ENCODE measurements at places on chromosomes 2 and 18.

GRCh38 chr2:236997069-236997715, 88.5 kb upstream of the COPS8 start:
- no peaks in the 10 kb centered on the region for H3K4me1 ChIP-seq
- H3K4me3 ChIP-seq, result no peak overlapping the region
- no peak for DNase-seq

DNA sequence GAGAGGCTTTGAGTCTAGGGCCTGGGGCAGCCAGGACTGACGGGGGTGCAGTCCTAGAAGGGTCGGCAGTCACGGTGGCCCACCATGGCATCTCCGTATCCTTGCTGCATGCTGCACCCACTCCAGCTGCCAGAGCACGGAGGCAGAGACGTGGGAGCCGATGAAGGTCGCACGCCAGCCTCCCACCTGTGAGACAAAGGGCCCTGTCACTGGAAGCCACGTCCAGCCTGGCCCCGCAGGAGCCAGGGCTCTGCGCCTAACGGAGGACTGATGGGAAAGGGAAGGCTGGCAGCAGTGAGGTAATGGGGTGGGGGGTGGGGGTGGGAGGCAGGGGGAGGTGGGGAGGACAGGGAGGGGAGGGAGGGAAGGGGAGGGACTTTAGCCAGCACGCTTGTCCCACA, 21.9 kb downstream of the ITM2C start:
- H3K36me3 ChIP-seq, result no peaks in the 10 kb centered on the region
- peaks cover 48% of the 10 kb centered on the region for H3K4me1 ChIP-seq
- H3K27me3 ChIP-seq, result peaks cover 10% of the 10 kb centered on the region

DNA sequence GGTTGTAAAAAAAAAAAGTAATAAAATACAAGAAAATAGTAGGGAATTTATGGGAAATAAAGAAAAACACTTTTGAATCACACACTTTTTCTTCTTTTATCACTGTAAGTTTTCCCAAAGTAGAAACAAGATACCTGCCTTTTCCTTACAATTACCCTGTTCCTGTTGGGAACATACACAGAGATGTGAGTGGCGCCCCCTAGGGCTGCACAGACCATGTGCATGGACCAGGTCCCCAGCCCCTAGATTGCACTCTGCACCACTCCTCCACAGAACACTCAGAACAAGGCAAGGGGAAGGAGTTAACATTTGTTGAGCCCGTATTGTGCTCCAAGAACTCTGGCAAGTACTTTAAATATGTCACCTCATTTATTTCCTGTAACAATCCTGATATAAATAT, 118.7 kb upstream of the NRP2 start:
- peaks cover 10% of the 10 kb centered on the region for H3K27me3 ChIP-seq
- no peak overlapping the region for H3K27ac ChIP-seq
- no peaks in the 10 kb centered on the region for H3K36me3 ChIP-seq
- H3K4me1 ChIP-seq, result no peaks in the 10 kb centered on the region
- DNase-seq, result no peak
- no peak overlapping the region for H3K4me3 ChIP-seq

- no peak overlapping the region for H3K4me3 ChIP-seq
- no peak overlapping the region for H3K27ac ChIP-seq
- H3K36me3 ChIP-seq, result no peaks in the 10 kb centered on the region
- H3K4me1 ChIP-seq, result no peaks in the 10 kb centered on the region
Observed at GRCh38 chr2:120917886-120918285, 182.2 kb downstream of the GLI2 start.

DNA sequence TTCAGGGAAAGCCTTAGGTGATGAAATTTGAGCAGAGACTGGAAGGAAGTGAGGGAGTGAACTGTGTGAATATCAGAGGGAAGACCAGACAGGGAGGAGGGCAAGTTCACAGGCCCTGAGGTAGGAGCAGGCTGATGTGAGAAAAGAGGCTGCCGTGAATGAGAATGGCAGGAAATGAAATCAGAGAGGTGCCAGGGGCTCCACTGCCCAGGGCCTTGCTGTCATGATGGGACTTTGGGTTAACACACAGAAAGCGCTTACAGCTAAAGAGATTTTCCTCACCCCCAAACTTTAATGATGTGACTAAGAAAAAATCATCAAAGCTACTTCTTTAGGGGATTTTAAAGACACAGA, 53.8 kb downstream of the MARCHF4 start:
- peaks cover 18% of the 10 kb centered on the region for H3K27me3 ChIP-seq
- no peaks in the 10 kb centered on the region for H3K36me3 ChIP-seq
- no peak for DNase-seq

DNA sequence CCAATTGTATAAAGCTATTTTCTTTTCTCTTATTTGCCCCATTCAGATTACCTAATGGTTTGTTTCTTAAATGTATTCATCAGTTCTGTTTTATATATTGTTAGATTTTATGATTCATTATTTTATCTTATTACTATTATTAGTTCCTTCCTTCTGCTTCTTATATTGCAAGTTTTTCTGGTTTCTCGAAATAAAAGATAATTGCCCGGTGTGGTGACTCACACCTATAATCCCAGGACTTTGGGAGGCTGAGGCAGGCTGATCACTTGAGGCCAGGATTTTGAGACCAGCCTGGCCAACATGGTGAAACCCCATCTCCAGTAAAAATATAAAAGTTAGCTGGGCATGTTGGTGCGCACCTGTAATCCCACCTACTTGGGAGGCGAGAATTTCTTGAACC, 37.8 kb downstream of the ANTXR1 start:
- no peaks in the 10 kb centered on the region for H3K36me3 ChIP-seq
- no peak overlapping the region for H3K4me3 ChIP-seq
- H3K4me1 ChIP-seq, result no peaks in the 10 kb centered on the region
- no peak overlapping the region for H3K27ac ChIP-seq
- peaks cover 5% of the 10 kb centered on the region for H3K27me3 ChIP-seq
- no peak for DNase-seq

GRCh38 chr2:551621-552020, 125.6 kb downstream of the TMEM18 start:
- H3K36me3 ChIP-seq, result no peaks in the 10 kb centered on the region
- no peak for DNase-seq
- H3K27me3 ChIP-seq, result peaks cover 21% of the 10 kb centered on the region

DNA sequence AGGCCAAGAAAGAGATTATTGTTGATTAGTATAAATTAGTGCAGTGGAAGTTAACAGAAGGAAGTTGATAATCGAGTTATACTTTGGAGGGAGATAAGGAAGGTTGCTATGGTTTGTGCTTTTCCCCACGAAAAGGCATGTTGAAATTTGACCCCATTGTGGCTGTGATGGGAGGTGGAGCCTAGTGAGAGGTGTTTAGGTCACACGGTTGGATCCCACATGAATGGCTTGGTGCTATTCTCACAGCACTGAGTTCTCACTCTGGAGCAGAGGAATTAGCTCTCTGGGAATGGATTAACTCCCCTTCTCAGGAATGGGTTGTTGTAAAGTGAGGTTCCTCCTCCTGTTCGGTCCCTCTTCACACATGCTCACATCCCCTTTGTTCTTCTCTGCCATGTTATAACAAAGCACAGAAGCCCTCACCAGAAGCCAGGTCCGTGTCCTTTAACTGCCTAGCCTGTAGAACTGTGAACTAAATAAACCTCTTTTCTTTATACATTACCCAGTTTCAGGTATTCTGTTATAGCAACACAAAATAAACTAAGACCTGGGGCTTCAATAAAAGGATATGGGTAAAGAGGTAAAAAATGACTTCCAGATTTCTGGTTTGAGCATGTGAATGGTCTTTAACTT, 21.9 kb downstream of the PIGN start:
- peaks cover 33% of the 10 kb centered on the region for H3K36me3 ChIP-seq
- no peak overlapping the region for H3K27ac ChIP-seq
- H3K4me3 ChIP-seq, result no peak overlapping the region
- no peak for DNase-seq
- H3K27me3 ChIP-seq, result no peaks in the 10 kb centered on the region
- peaks cover 22% of the 10 kb centered on the region for H3K4me1 ChIP-seq

- H3K36me3 ChIP-seq, result no peaks in the 10 kb centered on the region
- no peak overlapping the region for H3K4me3 ChIP-seq
- H3K27me3 ChIP-seq, result no peaks in the 10 kb centered on the region
- no peaks in the 10 kb centered on the region for H3K4me1 ChIP-seq
Observed at GRCh38 chr2:204608237-204608939, 63.1 kb downstream of the PARD3B start.

DNA sequence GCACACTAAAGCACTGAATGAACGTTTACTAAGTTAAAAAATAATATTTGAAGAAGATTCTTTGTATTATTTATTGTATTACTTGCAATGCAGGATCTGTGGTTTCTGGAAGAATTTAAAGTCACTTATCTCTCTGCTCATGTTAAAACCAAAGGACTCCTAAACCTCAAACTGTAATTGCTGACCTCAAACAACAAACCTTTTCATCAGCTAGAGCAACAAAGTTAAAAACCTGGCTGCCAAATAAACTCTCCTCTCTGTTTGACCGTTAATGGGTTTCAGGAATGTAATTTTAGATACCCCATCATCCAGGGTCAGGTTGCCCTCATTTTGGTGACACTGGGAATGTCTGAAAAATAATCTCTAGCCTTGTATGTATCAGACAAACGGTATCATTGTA, 239.1 kb downstream of the TGIF1 start:
- H3K36me3 ChIP-seq, result no peaks in the 10 kb centered on the region
- DNase-seq, result no peak
- no peak overlapping the region for H3K27ac ChIP-seq

GRCh38 chr2:195594248-195594647, 62.8 kb upstream of the SLC39A10 start:
- no peak for DNase-seq
- no peaks in the 10 kb centered on the region for H3K36me3 ChIP-seq

DNA sequence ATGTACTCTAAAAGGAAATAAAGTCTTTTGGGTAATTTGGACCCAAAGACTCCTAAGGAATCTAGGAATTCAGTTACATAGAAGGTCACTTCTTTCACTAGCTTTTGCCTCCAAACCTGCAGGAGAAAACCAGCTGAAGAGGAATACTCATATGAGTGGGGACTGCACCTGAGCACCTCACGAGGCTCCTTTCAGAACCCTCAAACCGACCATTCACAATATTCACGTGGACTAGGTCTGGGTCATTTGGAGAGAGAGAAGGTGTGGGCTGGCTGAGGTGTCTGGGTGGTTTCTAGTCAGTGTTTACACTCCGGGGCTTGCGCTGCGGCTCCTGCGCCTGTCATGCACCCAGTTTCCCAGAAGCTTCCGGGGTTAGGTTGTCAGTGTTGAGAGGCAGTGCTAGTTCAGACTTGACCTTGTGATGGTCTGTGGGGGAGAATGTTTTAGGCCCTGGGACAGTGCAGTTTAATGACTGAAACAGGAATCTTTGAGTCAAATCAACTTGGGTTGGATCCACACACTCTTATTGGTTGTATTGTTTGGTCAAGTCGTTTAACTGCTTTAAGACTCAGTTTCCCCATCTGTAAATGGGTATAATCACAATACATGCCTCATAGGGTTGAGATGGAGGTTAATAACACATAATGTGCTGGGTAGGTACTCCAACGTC, 78.4 kb downstream of the LIMS1 start:
- H3K4me1 ChIP-seq, result peaks cover 91% of the 10 kb centered on the region
- H3K27me3 ChIP-seq, result no peaks in the 10 kb centered on the region
- H3K36me3 ChIP-seq, result peaks cover 33% of the 10 kb centered on the region

GRCh38 chr2:186879312-186879711, 30.3 kb upstream of the ZSWIM2 start:
- no peak overlapping the region for H3K27ac ChIP-seq
- no peak overlapping the region for H3K4me3 ChIP-seq
- no peaks in the 10 kb centered on the region for H3K36me3 ChIP-seq
- no peaks in the 10 kb centered on the region for H3K4me1 ChIP-seq
- DNase-seq, result no peak

- H3K4me3 ChIP-seq, result no peak overlapping the region
- H3K27me3 ChIP-seq, result peaks cover 6% of the 10 kb centered on the region
Observed at GRCh38 chr2:209937893-209938292, 64.5 kb upstream of the RPE start.

- DNase-seq, result no peak
- H3K4me3 ChIP-seq, result no peak overlapping the region
- peaks cover 7% of the 10 kb centered on the region for H3K4me1 ChIP-seq
- H3K27me3 ChIP-seq, result peaks cover 23% of the 10 kb centered on the region
Observed at GRCh38 chr18:10135302-10135926, 221.6 kb downstream of the VAPA start.

GRCh38 chr18:48124857-48125626, 194.6 kb upstream of the SMAD2 start:
- H3K4me1 ChIP-seq, result no peaks in the 10 kb centered on the region
- no peak overlapping the region for H3K4me3 ChIP-seq
- H3K36me3 ChIP-seq, result peaks cover 2% of the 10 kb centered on the region
- no peak for DNase-seq
- peaks cover 57% of the 10 kb centered on the region for H3K27me3 ChIP-seq

All from stimulated activated naive B cell treated with anti-CD40 and anti-IgM and Interleukin-4, amounts not matched to agents 10 μg/mL and 1 μg/mL and 100 μg/mL, for 72 hours (primary cell).